ENCODE measurements at places on chromosomes 5 and 9.
A peak's percentile ranks its signal among the peaks of the same experiment; 100 is the strongest.

GRCh38 chr9:127406799-127407491, 10.0 kb downstream of the SLC2A8 start:
- DNase-seq: no peak

DNA sequence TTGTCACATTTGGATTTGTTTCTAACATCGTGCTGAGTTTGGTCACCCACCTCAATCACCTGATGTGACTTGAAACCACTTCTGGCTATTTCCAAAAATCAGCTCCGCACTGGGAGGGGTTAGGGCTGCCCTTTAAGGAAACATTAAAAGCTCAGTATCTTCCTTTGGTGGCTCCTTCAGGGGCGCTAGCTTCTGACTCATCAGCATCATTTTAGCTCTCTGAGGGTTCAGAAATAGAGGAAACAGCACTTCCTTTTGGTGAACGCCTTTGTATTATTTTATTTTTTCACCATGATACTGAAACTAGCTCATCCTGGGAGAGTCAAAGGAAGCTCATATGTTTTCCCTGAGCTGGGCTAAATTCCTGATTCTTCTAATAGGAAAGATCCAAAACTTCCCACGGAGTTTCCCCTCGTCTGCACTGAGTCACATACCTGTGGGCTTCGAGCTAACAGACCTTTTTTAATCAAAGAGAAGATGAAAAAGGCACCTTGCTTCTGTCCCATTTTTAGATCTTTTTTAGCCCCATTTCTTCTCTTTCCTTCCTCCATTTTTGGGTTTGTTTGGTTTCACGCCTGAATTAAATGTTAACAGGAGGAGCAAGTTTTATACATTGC, 48.2 kb downstream of the ROPN1L start:
- DNase-seq: peak; percentile 52

- no peak for DNase-seq
Measured at GRCh38 chr5:142315096-142315900, 9.5 kb downstream of the SPRY4 start.

DNA sequence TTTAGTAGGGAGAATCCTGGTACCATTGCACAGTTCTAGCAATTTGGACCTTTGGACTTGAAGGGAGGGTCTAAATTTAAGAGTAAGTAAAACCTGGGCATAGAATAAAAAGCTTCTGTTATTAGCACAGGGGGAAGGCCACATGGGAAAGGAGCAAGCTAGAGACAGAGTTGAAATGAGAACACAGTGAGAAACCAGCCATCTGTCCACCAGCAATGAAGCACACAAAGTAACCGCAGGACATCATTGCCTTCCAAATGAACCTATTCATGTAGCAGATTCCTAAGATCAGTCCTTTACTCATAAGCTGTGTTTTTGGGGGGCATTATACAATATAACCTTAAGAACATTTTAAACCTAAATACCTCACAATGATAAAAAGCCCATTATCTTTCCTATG, 407.4 kb downstream of the HCN1 start:
- DNase-seq: no peak

- DNase-seq: no peak
Measured at GRCh38 chr9:129231759-129232158, 53.7 kb upstream of the IER5L start.

DNA sequence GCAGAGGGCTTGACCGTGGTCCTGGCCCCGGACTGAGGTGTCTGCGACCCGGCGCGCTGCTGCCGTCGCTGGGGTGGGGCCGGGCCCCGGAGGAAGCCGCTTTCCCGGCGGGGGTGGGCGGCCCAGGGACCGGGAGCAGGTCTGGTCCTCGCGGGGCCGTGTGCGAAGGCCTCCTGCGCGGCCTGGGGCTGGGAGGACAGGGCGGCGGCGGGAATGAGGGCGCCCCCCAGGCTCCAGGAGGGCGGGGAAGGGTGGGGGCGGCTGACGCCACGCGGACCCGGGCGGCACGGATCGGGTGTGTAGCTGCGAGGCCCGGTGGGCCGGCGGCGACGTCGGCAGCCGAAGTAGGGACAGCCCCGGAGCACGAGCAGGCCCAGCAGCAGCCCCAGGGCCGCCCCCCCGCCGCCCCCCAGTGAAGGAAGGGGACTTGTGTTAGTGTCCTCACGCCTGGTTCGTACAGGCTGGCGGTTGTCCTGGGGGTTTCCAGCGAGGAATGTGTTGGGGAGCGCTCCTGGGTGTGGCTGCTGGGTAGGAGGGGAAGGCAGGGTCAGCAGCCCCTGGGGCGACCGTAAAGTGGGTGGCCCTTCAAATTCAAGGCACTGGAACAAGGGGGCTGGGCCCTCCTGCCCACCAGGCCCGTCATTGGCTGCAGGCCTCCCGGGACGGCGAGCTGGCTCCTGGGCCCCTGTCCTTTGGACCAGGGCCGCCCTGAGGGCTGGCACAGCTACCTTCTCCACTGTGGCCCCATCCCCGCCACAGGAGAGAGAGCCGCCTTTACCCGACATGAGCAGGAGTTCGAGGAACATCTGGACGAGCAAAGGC, 597 bp upstream of the TMEM250 start:
- DNase-seq: no peak

DNA sequence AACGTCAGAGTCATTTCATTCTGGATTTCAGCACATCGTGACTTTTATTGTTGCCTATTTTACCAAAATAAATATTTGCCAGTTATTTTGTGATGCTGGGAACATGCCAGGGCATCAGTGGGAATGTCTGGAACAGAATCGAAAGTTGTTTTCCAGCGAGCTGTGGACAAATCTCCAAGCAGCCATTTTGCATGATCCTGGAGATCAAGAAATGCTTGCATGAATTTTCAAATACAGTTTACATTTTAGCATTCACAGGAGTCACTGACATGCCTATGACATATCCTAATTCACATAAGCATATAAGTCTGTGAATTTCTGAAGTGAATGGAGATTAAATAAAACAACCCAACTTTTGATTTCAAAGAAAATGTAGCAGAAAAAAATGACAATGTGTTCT, 119.4 kb downstream of the VCAN start:
- DNase-seq: no peak

DNA sequence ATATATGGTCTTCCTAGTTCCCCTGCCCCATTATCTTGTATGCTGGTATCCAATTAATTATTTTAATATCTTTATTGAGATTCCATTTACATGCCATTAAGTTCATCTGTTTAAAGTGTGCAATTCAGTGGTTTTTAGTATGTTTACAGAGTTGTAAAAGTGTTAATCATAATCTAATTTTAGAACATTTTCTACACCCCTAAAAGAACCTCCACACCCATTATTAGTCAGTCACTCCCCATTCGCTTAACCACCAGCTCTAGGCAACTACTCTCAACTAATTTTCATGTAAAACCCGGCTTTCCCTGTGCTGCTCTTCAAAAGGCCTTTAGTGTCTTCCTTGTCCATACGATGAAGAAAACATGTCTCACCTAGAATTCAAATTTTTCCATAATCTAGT, 20.8 kb upstream of the CAVIN4 start:
- no peak for DNase-seq

GRCh38 chr9:107669422-107669821, 179.9 kb upstream of the KLF4 start:
- DNase-seq: no peak

DNA sequence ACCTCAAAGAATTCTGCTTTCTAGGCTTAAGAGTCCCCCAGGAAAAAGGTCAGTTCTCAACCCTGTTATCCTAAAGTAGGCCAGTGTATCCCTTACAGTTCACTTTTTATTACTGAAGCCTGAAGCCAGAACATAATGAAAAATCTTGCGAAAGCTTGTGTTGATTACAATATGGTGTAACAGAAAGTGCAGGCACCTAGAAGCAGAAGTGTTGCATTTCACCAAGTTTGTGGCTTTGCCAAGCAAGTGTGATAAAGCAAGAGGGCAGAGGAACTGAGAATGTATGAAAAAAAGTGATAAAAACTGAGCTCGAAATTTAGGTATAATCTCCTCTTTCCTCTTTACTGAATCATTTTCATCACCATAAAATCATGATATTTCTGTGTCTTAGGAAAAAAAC, 26.2 kb downstream of the AGTPBP1 start:
- DNase-seq: no peak

GRCh38 chr5:102874054-102874453, 118.9 kb downstream of the PAM start:
- no peak for DNase-seq

DNA sequence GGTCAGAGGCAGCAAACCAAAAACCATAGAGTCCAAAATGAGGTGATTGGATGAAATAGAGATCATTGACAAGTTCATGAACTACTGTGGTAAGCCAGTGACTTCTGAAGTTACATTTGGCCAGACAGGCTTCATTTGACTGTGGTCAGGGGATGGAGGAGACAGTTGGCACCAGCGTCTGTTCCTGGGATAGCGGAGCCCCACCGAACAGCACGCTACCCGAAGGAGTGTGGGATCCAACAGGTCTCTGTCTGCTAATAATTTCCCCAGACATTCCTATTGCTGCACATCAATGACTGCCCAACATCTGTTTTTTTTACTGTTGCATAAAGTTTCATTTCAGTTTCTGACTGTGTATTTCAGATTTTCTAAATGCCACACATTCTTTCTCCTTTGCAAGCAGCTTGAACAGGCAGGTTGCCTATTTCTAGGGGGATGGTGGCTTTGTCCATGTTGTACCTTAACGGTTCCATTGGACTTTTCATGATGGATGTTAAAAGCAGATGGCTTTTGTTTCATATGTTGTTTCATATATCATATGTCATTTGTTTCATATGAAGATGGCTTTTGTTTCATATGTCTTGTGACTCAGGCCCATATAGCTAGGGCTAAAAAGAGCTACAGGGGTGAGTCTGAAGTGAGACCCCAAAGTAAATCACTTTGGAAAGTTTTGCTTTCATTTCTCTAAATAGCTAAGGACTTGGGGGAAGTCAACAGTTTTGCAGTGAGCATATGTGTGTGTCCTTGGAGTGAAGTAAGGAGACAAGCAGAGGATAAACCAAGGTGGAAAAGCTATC, 180.8 kb downstream of the GOLPH3 start:
- no peak for DNase-seq

DNA sequence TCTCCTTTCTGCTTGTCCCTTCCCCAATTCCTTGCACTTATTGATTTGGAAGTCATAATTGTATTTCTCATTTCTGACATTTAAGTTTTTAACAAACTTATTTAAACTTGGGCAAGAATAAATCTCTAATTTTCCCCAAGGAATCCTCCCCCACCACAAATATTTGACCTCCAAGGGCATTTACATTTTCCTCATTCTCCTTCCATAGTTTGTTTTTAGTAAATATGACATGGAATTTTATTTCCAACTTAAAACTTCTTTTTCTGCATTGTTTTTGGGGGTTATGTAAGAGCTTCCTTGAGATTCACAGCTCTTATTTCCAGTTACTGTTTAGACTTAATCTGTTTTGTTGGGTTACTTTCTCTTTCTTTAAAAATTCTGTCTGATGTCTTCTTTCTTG, 64.9 kb downstream of the ZNF618 start:
- no peak for DNase-seq

DNA sequence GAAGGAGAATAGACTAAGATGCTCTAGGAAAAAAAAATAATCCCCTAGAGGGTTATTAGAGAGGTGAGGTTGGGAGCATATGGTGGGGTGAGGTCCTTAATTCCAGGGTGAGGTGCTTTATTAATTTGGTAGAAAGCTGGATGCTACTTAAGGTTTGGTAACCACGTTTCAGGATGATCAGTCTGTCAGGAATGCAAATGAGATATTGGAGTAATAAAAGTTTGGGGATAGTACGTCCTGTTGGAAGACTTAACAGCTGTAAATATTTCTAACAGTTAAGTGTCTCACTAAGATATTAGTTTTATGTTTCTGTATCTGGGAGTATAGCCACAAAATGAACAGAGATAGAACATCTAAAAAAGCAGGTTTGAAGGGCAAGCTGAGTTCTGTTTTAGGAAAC, 578.9 kb downstream of the CETN3 start:
- no peak for DNase-seq

GRCh38 chr5:107500347-107500746, 170.4 kb downstream of the EFNA5 start:
- DNase-seq: no peak

- no peak for DNase-seq
Measured at GRCh38 chr9:29816954-29817703, 2243.8 kb upstream of the C9orf72 start.

DNA sequence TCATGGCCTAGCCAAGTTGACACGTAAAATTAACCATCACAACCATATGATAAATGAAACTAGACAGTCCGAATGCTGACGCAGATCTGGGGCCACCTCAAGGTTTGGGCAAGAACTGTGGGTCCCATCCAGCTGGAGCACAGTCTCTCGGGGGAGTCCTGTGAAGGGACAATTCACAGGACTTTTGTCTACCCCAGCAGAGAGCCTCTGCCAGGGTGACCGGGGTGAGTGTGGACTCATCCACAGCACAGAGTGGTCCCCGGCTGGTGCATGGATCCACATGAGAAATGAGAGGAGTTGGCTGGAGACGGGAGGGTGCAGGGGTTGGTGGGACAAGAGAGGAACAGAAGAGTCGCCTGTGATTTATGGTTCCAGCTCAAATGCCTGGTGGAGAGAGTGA, 17.7 kb upstream of the MED10 start:
- no peak for DNase-seq

DNA sequence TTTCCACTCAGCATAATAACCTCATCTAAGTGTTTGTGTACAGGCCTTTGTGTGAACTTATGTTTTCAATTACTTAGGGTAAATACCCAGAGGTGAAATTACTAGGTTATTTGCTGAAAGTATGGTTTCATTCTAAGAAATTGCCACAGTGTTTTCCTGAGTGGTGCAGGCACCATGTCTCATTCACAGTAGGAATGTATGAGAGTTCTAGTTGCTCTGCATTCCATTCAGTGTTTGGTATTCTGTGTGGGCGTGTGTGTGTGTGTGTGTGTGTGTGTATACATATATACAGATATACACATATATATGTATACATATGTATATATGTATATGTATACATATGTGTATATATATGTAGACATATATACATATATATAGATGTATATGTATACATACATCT, 8.8 kb upstream of the SVEP1 start:
- no peak for DNase-seq

DNA sequence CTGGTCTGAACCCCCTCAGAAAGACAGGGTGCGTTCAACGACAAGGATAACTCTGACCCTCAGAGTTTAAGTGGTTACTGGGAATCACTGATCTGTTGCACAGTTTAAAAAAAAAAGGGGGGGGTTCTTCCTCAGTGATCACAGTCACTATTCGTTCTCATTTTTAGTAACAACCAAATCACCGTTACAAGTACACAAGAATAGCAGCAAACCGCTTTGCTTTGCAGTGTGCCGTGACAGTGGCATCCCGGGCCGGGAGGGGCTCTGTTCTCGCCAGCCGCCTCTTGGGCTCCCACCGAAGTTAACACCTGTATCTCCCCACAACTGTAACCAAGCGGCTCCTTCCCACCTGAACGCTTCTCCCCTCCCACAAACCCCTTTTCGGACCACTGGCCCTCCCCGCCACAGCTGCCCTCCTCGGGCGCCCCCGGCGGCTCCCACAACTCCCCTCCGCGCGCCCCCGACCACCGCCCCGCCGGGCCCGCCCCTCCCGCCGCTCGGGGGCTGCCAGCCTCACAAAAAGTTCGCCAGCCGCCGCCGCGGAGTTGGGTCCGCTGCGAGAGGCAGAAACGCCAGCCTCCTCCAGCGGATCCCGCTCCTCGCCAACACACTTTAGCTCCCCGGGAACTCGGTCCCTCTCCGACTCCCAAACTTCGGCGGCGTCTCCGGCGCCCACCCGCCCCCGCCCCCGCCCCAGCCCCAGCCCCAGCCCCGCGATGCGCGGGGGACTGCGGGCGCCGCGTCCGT, 1.2 kb downstream of the SSBP2 start:
- peak; percentile 71 for DNase-seq

GRCh38 chr5:126015235-126016181, 407.7 kb upstream of the GRAMD2B start:
- no peak for DNase-seq

- no peak for DNase-seq
Measured at GRCh38 chr5:115343855-115344254, 47.4 kb upstream of the CCDC112 start.
